ENCODE measurements at places on chromosomes 11 and 22.

- DNase-seq, result no peak
Observed at GRCh38 chr11:126305699-126306098, 1.8 kb downstream of the DCPS start.

GRCh38 chr11:69280451-69280850 is 13.5 kb upstream of the MYEOV start:
- DNase-seq, result no peak

DNA sequence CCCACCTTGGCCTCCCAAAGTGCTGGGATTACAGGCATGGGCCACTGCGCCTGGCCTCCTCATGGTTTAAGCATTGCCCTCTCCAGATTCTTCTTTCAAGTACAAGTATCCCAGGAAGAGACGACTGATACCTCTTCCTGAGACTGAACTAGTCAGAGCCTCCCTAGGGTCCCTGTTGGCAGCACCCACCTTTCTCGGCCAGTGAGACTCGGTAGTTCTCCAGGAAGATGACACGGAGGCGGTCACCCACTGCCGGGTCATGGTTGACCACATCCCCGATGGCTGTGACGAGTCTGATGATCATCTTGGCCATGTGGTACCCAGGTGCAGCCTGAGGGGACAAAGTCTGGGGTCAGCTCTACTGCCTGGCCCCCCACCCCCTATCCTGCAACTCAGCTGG is 7.2 kb upstream of the RASGRP2 start:
- no peak for DNase-seq

DNA sequence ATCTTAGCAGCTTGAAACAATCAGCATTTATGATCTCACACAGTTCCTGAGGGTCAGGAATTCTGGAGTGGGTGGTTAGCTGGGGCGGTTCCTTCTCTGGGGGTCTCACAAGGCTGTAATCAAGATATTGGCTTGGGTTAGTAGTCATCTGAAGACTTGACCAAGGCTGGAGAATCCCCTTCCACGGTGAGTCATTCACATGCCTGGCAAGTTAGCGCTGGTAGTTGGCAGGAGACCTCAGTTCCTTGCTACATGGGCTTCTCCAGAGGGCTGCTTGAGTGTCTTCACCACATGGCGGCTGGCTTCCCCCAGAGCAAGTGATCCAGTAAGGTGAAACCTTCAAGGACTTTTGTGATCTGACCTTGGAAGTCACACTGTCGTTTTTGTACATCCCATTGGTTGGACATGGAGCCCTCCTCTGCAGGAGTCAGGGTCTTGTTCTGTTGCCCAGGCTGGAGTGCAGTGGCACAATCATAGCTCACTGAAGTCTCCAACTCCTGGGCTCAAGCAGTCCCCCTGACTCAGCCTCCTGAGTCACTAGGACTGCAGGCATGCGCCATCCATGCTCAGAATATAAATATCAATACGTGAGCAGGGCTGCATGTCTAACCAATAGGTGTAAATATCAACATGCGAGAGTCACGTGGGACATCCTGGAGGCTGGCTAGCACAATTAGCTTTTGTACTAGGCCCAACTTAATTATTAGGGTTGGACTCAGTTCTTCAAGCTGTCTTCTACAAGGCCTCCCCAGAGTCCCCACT is 7.2 kb upstream of the NIPSNAP1 start:
- no peak for DNase-seq

DNA sequence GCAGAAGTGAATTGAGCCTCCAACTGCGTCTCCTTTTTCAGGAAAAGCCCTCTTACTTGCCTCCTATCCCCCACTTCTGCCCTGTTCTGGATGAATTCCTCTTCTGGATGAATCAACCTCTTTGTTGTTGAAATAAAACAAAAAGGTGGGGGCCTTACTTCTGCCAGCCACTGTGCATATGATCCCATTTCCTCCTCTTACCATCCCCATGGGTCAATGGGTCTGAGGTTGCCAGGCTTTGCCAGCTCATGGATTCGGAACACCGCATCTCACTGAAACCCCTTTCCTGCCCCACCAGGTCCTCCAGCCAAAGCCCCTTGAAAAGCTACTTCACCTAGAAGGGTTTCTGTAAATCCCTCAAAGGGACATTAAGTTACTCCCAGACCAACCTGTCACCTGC is 3.7 kb upstream of the CHST1 start:
- no peak for DNase-seq

DNA sequence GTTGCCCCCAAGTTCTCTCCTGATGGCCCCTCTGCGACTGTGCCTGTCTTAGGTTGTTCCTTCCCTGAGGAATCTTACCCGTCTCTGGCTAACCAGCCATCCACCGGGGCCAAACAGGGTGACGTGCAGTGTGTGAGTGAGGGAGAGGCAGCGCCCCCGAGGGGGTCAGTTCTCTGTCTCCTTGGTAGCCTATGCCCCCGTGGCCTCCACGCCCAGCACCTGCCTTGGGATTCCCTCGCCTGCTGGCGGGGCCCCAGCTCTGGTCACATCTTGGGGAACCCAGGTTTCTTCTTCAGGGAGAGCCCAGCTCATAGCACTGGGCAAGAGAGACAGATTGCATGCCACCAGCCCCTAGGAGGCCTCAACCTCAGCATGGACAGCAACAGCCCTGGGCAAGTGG is 5.8 kb downstream of the NXF1 start:
- no peak for DNase-seq

- DNase-seq, result no peak
Observed at GRCh38 chr11:2730272-2731129, 30.7 kb upstream of the KCNQ1OT1 start.

DNA sequence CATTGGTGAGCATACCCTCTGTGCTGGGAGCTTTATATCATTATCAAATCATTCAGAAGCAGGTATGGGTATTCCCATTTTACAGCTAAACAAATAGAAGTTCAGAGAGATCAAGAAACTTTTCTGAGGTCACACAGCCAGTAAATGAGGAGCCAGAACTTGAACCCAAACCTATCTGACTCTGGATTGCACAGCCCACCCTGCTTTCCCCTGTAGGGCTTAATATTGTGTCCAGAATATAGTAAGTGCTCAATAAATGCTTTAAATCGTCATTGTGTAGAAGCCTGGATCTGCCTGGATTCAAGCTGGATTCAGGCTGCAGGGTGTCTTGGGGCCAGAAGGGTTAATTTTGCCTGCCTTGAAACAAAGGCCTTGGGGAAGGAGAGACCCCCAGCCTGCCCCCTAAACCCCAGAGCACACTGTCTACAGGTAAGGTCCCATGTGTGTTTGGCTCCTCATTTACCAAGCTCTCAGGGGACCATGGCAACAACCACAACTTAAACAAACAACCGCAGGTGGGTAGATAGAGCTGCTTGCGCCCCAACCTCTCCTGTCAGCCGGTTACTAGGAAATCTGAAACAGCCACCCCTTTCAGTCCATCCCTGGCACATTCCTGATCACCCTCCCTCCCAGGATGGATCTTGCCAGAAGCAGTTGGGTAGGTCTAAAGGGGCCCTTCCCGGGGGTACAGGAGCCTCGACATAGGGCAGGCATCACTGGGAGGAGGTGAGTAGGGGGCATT is 3.0 kb upstream of the SEC14L3 start:
- DNase-seq, result no peak

- no peak for DNase-seq
Observed at GRCh38 chr11:67260406-67260805, 5.9 kb upstream of the GRK2 start.

GRCh38 chr11:118956847-118957469 is 860 bp downstream of the UPK2 start:
- no peak for DNase-seq

- DNase-seq, result no peak
Observed at GRCh38 chr11:91104237-91104636, 881.4 kb upstream of the CHORDC1 start.

DNA sequence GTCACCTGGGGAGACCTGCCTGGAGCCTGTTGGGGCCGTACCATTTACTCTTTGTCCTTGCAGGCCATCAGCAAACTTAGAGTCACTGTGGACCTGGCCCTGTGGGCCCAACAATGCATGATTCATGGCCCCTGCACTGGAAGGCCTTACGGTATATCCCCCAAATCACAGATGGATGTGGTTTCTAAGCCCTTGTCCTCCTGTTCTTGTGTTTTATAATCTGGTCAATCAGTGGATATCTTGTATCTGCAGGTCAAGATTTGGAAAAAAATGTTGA is 6.2 kb downstream of the TSKU start:
- DNase-seq, result no peak

- no peak for DNase-seq
Observed at GRCh38 chr11:134125507-134125906, 56.6 kb downstream of the JAM3 start.

- DNase-seq, result no peak
Observed at GRCh38 chr11:92460213-92460612, 235.6 kb downstream of the FAT3 start.

DNA sequence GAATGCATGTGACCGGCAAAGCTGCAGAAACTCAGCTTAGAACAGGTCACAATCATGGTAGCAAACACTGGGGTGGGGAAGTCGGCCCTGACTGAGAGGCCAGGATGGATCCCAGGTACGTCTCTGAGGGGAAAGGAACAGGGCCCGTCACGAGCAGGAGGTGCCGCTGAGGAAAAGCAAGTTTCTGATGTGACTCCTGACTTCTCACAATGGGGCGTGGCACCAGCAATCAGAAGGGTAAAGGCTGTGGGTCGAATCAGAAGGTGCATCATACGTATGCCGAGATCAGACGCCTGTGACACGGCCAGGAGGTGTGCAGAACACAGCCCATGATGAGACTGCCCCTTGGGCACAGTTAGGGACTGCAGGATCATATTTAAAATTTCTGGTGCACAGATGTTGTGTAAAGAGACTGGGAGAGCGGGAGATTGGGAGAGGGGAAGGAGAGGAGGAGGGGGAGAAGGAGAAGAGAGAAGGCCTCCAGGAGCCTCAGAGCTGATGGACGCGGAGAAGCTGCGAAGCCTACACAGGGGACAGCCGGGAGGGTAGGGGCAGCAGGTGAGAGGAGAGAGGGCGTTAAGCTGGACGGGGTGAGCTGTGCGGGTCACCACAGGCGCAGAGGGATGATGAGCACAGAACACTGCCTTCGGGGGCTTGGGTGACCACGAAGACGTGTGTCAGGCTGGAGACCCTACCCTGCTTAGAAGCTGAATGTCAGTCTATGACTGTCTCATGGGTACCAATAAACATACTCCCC is 30.7 kb downstream of the KRTAP5-5 start:
- DNase-seq, result no peak

DNA sequence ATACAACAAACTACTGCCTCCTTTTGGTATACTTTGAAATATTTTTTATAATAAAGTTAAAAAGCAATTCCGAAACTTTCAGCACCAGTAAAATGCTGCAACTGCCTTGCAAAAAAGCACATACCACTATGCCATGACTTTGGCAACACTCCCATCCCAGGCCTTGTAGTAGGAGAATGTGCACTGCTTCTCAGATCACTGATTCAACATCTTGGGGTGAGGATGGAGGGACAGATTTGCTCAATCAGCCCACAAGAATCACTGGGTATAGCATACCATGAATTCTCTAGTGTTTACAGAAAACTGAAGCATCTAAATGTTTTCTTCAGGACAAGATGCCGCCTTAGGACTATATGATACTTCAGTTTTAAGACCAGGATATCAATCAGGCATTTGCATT is 14.9 kb downstream of the EIF4ENIF1 start:
- DNase-seq, result no peak

DNA sequence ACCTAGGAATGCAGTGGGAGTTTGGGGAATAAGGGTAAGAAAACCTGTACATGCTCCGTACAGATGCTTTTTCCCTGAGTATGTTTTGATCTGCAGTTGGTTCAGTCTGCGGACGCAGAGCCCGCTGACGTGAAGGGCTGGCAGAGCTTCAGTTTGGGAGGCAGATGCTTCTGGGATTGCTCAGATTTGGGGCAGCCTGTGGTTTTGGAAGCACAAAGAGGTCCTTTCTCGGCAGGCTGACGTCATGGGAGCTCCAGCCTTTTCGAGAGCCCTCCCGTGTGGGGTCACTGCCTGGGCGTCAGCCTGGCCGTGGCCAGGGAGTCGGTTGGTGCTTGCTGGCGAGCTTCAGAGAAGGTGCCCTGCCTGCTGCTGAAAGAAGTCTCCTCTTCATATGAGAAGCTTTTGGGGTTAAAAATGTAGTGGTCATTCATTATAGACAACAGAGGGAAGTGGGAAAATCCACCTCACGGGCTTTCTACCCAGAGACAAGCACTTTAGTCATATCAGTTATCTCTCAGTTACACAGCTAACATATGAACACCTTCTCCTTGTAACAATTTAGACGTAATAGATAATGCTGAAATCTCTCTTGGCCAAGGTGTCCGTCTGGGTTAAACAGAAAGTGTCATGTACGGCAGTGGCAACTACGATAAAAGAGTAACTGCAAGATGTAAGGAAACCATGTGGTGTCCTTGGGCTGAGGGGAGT is 26.8 kb downstream of the TPCN2 start:
- DNase-seq, result no peak

DNA sequence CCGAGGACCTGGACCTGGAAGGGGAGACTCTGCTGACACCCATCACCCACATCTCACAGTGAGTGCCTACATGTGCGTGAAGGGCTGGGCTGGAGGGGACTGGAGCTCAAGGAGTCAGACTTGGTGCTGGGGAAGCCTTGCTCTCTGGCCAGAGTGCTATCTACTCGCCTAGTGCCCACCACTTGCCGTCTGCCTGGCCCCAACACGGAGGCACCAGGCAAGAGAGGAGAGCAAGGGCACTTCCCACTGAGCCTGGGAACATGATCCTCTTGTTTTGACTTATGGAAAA is 37.8 kb downstream of the KCNQ1OT1 start:
- no peak for DNase-seq

DNA sequence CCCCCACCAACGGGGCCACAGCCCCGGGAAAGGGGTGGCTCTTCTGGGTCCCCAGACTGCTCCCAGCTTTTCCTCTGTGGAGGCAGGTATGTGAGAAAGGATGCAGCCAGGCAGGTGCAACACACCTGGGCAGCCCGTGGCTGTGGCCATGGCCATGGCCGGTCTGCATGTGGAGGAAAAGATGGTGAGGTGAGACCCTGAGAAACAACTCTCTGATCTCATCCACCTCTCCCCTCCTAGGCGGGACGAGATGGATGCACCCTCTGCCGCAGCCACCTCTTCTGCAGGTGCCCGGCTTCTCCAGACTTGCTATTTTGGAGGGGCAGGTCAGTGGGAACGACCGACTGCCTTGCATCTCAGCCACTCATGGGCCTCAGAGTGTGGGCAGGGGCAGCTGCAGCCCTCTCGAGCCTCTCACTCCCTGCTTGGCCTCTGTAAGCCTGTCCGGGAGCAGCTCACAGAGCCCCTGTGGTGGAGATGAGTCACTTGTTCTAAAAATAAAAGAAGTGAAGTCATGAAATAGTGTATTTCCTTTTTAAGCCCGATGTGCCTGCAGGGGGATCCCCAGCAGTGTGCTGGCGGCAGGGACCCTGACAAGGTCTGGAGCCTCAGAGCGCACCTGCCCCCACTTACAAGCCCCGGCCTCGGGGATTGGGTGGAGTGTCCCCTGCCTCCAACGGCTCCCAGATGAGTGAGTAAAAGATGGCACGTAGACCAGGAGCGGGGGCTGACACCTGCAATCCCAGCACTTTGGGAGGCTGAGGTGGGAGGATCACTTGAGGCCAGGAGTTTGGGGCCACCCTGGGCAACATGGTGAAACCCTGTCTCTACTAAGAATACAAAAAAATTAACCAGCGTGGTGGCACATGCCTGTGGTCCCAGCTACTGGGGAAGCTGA is 10.7 kb downstream of the SMIM38 start:
- peak; percentile 8 for DNase-seq
